MV-4-11 (cell line): ENCODE measurements at places on chromosomes 3 and 15.

GRCh38 chr15:32060706-32061105 is 30.4 kb downstream of the CHRNA7 start:
- no peak for DNase-seq

- no peak for DNase-seq
Observed at GRCh38 chr15:71518661-71519060, 291.7 kb upstream of the NR2E3 start.

DNA sequence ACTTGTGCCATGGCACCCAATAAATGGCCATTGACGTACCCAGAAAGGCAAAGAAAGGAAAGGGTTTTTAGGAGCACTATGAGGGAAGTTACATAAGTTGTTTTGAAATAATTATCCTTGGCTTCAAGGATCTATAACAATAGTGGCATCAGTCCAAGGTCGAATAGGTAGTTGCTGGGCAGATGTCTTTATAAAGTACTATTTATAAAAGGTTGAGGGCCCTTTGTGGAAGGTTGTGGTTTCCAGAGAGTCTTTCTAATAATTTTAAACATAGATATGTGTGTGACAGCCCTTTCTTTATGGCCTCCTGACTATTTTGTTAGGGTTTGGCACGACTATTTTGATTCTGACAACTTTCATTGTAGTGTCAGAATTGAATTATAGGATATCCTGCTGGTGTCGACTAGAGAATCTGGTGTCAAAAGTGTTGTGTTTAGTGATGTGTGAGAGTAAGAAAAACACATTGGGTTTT is 260.5 kb downstream of the PYDC2 start:
- DNase-seq = no peak

DNA sequence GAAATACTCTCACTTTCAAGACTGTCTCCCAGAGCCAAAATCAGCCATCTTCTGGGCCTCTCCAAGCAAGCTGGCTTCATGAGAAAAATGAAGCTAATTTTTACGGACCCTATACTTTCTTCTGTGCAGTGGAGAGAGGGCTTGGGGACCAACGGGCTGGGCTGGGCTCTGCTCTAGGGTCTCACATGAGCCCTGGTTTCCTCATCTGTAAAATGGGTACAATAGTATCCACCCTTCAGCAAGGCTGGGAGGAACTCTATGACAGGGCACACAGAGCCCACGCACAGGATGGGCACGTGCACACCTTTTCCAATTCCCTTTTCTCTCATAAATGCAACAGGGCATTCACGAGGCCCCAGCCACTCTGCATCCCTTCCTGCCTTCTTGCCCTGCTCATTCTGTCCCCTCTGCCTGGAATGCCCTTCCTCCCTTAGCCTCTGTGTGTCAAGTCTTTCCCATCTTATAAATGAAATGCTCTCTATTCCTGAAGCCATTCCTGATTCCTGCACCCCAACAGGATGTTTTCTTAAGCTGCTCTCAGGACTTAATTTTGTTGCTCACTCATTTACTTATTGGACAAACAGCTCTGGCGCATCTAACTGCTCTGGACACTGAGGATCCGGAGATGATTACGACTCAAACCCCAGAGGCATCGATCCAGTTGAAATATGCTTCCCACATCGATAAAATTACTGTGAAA is 32.9 kb upstream of the SEC13 start:
- DNase-seq = no peak

GRCh38 chr15:84991014-84991712 is 9.5 kb downstream of the PDE8A start:
- no peak for DNase-seq

DNA sequence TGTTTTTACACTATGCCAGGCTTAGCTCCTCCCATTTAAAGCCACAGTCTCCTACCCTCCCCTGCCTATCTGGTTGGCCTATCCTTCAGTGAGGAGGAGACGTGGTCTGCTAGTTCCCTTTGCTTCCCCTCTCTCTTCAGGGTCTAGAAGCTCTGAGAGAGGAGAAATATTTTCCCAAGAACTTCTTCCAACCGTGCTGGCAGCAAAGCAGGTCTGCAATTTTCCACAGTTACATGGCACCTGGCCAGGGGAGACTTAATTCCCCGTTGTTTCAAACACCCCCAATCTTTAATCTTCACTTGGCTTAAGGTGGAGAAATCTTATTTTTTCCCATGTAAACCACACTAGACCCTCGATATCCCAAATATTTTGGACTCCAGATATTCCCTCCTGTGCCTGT is 149.5 kb upstream of the MCTP2 start:
- DNase-seq = no peak

DNA sequence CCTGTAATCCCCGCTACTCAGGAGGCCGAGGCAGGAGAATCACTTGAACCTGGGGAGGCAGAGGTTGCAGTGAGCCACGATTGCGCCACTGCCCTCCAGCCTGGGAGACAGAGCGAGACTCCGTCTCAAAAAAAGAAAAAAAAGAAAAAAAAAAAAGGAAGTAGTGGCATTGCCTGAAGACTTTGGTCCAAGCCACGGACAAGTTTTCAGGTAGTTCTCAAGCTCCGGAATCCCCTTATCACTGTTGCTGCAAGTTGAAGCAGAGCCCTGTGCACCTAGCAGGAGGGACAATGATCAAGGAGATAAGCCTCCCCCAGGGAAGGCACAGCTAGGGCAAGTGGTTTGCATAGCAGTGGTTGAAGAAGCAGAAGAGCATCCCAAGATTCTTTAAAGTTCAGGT is 97.6 kb downstream of the MEX3B start:
- DNase-seq = peak; percentile 61

DNA sequence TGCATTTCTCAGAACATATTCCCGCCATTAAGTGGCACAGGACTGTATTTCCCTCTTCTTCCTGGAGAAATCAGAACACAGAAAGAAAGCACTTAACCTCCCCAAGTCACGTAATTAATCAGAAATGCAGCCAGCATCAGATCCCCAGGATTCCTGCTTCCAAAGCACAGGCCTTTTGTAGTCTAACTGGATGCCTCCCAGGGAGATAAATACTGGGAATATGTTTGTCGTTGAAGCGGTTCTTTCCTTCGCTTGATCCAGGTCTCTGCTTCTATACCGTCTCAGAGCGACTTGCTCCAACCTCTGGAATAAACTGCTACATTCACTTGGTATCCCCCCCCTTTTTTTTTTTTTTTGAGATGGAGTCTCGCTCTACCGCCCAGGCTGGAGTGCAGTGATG is 198.6 kb downstream of the KBTBD8 start:
- no peak for DNase-seq

GRCh38 chr15:53034767-53035245 is 244.7 kb upstream of the ONECUT1 start:
- no peak for DNase-seq
